Central memory CD4-positive, alpha-beta T cell (primary cell): ENCODE measurements at places on chromosomes 5 and 9.

GRCh38 chr9:21607576-21607975 lies 125.5 kb upstream of the IFNE start:
- no peak for DNase-seq

GRCh38 chr9:68802525-68803015 lies 97.5 kb downstream of the PIP5K1B start:
- DNase-seq: no peak

DNA sequence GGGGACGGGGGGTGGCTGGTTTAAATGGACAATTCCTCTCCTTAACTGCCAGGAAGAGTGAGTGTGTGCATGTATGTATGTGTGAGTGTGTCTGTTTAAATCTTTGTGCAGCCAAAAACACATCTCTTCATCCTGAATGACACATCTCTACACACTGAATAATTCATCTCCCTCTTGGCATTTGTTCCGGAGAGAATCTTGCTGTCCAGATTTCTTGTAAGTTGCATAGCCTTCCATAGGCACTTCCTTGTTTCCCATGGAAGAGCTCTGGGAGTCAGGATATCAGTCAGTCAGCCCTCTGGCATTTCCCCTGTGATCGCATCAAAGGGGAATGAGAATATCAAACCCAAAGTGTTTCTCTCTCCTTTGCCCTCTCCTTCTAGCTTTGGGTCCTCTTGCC lies 74.7 kb downstream of the WWC1 start:
- DNase-seq: no peak

- no peak for DNase-seq
Observed at GRCh38 chr5:53556001-53556400, 4.4 kb upstream of the NDUFS4 start.

GRCh38 chr5:95646569-95647431 lies at the start of gene RFESD:
RFESD (plus strand) TSS chr5:95646777; CDS start chr5:95652272, 5,495 bp downstream.
- DNase-seq: peak; percentile 91

DNA sequence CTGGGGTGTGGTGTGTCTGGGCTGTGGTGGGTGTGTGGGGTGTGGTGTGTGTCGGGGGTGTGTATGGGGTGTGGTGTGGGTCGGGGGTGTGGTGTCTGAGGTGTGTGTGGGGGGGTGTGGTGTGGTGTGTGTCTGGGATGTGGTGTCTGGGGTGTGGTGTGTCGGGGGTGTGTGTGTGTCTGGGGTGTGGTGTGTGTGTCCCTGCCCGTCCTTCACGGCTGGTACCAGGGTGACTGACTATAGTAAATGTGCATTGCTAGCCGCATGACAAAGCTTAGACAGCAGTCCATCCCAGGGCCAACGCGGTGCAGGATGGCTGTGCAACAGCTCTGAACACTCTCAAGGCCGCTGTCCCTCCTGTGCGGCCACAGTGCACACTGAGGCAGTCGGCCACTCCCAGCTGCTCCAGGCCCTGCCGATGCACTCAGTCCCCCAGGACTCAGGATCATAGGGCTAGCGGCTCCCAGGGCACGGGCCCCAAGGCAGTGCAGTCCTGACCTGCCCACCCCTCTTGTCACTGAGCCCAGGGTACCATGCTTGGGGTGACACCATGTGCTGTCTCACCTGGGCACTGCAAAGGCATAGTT lies 54.0 kb downstream of the SECISBP2 start:
- peak; percentile 53 for DNase-seq

GRCh38 chr5:91033370-91033769 lies 349.7 kb downstream of the ARRDC3 start:
- DNase-seq: no peak

DNA sequence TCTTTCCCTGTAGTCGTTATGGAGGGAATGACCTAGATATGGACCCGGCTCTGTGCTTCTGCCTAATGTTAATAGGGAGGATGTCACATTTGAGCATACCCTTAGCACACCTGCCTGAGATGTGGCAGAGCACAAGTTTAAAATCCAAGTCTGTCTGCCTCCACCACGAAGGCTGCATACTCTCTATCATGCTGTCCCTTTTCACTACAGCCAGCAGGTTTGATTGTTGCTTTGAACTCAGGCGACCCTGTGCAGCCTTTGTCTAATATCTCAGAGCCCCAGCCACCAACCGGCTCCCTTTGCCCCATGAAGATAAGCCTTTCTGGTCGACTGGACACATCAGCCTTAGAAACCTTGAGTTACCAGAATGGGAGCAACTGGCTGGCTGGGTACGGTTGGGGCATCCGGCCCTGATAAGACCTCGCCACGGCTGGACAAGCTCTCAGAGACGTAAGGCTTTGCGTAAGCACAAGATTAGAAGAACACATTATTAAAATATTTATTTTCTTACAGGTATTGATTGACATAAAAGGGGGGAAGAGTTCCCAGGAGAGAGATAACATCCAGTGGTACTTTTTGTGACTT lies 222.0 kb upstream of the TRIM32 start:
- no peak for DNase-seq

DNA sequence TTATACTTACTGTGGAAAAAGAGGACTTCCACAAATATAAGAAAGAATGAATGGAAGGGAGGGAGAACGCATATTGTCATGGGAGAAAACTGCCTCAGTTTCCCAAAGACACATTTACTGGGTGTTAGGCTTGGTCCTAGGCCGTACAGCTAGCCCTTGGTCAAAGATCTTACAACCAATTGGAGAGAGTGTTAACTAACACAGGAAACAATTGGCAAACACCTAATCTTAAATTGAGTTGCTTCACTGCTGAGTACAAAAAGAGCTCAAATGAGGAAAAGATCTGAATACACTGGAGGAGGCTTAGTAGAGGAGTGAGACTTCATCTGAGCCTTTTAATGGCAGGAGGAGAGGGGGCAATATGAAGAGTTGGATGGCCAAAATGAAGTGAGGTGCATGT lies 161.7 kb downstream of the GLIS3 start:
- no peak for DNase-seq

GRCh38 chr9:121738968-121739367 lies 87.5 kb downstream of the DAB2IP start:
- no peak for DNase-seq

DNA sequence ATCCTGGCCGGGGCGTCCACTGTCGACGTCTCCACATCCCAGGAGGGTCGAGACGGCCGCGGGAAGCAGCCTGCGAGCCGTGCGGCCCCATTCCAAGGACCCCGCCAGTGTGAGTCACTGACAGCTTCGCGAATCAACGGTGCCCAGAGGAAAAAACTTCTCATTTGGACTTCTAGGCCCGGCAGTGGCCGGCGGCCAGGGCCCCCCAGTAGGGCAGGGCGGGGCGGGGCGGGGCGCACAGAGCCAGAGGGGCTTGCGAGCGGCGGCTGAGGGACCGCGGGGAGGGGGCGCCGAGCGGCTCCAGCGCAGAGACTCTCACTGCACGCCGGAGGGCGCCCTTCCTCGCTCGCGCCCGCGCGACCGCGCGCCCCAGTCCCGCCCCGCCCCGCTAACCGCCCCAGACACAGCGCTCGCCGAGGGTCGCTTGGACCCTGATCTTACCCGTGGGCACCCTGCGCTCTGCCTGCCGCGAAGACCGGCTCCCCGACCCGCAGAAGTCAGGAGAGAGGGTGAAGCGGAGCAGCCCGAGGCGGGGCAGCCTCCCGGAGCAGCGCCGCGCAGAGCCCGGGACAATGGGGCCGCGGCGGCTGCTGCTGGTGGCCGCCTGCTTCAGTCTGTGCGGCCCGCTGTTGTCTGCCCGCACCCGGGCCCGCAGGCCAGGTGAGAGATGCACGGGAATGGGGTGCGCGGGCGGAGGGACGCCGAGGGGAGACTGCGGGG lies at the start of gene F2R:
Gene F2R, plus strand, starts transcription at position 391 of the 720 bp plus-strand sequence. Its CDS starts 182 bp downstream, at position 573.
- DNase-seq: peak; percentile 38

DNA sequence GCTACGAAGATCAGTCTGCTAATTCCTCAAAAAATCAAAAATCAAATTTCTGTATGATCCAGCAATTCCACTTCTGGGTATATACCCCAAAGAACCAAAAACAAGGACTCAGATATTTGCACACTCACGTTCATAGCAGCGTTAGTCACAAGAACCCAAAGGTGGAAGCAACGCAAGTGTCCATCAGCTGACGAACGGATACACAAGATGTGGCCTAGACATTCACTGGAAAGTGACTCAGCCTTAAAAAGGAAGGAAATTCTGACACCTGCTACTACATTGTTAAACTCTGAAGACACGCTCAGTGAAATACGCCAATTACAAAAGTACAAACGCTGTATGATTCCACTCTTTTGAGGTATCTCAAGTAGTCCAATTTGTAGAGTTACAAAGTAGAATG lies 93.3 kb downstream of the OTULIN start:
- DNase-seq: no peak

DNA sequence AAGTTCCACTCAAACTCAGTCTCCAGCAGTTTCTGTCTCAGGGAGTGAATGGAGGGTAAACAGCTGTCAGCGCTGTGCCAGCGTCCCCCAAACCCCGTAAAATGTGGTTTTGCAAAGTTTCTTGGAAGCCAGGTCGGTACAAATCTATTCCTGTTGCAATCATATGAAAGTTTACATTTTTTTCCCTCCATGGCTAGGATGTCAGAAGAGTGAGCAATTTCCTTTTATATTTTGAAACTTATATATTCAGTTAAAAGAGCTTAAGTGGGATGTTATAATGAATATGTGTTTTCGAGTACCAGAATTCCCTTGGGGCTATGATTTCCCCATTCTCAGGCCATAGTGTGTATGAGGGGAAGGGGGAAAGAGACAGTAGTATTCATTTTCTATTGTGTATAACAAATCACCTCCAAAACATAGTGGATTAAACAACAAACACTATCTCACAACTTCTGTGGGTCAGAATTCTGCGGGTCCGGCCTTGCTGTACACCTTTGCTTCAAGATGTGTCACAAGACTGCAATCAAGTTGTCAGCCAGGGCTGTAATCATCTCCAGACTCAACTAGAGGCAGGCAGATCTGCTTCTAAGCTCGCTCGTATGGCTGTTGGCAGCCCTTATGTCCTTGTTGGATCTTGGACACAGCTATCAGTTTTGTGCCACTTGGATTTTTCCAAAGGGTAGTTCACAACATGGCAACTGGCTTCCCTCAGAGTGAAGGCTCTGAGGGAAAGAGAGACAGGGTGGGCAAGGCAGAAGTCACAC lies 107.4 kb downstream of the SNX18 start:
- no peak for DNase-seq

- no peak for DNase-seq
Observed at GRCh38 chr5:115389799-115390382, 93.4 kb upstream of the CCDC112 start.

- DNase-seq: no peak
Observed at GRCh38 chr5:176155922-176156359, 82.3 kb upstream of the SIMC1 start.

- DNase-seq: no peak
Observed at GRCh38 chr5:179595916-179596315, 27.6 kb downstream of the HNRNPH1 start.

DNA sequence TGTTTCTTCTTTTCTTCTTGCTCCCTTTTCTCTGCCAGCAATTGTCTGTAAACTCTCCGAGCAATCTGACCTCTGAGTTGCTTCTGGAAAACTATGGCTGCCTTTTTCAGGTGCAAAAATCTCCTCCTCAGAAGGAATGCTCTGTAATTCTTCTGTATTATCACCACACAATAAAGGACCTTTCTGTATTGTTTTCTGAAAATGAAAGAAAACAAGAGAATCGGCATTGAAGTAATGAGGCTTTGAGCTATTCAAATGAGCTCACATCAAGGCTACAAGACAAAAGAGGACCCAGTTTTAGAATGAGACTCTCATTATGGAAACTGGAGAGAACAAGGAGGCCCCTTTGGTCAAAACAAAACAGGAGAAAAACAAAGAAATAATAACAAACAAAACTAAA lies 86.2 kb upstream of the RETREG1 start:
- no peak for DNase-seq

GRCh38 chr9:105858877-105859276 lies 164.5 kb downstream of the TMEM38B start:
- no peak for DNase-seq

DNA sequence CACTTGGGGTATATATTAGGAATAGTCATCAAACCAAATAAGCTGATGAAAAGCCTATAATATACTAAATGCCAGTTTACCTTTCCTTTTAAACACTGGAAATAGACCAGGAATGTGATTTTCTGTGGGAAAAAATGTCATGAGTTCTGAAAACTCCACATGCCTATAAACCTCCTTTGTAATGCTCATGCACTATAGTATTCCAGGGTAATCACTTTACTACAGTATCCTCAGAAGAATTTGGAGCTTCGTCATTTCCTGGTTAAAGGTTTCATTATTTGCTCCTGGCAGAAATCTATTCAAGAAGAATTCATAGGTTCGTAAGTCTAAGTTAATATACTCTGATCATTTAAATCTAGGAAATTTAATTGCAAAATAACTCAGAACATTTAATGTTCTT lies 1076.7 kb upstream of the DMAC1 start:
- DNase-seq: no peak

- DNase-seq: peak; percentile 67
Observed at GRCh38 chr5:143355710-143356109, 47.8 kb downstream of the NR3C1 start.

DNA sequence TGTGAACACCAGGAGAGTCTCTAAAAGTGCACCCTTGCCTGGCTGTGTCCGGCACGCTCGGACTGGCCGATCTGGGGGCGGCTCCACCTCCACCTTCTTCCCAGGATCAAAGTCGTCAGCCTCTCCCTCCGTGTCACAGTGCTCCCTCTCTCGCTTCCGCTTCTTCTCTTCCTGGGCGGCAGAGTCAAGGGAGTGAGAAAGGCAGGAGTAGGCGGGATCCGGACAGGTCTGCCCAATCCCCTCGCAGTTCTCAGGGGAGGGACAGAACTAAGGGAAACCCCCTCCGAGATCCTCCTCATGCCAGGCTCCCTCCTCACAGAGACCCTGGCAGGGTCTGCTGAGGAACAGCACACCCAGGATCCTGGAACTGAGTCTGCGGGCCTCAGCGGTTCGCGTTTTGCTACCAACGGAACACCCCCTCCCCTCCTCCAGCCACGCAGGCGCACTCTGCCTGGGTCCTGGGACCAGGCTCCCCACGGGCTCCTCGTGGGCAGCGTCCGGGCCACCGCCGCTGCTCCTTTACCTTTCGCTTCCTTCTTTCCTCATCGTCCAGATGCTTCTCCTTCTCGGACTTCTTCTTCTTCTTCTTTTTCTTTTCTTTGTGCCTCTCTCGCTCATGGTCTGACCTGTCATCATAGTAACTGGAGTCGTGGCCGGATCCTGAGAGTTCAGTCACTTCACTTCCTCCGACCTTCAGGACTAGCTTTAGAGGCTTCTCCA lies 1.3 kb downstream of the BRD9 start:
- no peak for DNase-seq

DNA sequence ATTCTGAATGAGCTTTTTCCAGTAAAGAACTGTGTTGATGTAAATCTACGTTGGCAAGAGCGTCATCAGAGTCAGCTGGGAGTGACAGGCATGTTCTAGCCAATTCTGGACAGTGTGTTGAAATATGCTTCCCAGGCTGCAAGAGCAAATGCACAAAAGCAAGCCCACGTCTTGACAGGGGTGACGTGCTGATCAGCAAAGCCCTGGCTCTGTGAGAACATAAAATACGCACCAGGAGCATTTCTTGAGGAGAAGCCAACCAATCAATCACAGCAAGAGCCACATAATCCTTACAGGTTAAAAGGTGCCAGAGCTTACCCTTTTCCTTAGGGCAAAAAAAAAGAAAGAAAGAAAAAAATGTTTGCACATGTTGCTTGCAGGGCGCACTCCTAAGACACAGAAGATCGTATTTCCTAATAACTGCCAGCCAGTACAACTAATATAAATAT lies 148.1 kb downstream of the PDE4D start:
- DNase-seq: no peak

- no peak for DNase-seq
Observed at GRCh38 chr9:90464978-90465377, 177.6 kb downstream of the DIRAS2 start.

- peak; percentile 75 for DNase-seq
Observed at GRCh38 chr5:131514316-131515283, 120.4 kb downstream of the RAPGEF6 start.

GRCh38 chr9:123952641-123953495 lies 22.9 kb upstream of the DENND1A start:
- DNase-seq: no peak

GRCh38 chr5:433836-434235 lies 9.1 kb upstream of the EXOC3 start:
- DNase-seq: no peak
